ENCODE measurements at places on chromosomes 5 and 9.
A peak's percentile ranks its signal among the peaks of the same experiment; 100 is the strongest.

DNA sequence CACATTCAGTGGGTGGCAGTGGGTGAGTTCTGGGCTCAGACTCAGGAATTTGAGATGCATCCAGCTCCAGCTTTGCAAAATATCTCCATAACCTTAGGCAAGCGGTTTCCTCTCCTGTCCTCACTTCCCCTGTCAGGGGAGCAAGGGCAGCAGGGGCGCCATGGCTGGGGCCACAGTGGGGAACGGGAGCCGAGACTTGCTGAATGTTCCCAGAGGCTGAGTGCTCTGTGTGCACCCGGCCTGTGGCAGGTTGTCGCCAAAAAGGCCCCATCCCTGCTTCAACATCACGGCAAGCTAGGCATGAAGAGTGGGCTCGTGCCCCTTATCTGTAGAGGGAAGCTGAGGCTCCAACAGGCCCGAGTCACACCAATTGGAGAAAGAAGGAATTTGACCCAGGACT lies 268.8 kb downstream of the NSG2 start:
- no peak for DNase-seq

GRCh38 chr5:169448826-169449225 lies 134.7 kb upstream of the SPDL1 start:
- no peak for DNase-seq

GRCh38 chr9:4665357-4665756 lies 923 bp downstream of the SPATA6L start:
- DNase-seq, result no peak

DNA sequence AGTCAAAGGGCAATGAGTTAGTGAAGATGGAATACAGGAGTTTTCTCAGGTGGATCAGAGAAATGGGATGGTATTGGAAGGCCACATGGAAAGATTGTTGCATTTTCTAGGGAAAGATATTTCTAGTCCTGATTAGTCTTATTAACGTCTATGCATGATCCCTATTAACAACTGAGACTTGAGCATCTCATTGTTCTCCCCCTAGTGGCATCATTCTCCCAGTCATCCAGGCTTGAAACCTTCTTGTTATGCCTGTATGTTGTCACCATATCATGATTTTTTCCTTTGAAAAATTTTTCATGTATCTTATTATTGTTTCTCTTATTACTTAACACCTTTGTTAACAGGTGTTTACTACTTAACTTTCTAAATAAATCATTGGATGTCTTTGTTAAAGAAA lies 34.4 kb downstream of the KIF2A start:
- no peak for DNase-seq

DNA sequence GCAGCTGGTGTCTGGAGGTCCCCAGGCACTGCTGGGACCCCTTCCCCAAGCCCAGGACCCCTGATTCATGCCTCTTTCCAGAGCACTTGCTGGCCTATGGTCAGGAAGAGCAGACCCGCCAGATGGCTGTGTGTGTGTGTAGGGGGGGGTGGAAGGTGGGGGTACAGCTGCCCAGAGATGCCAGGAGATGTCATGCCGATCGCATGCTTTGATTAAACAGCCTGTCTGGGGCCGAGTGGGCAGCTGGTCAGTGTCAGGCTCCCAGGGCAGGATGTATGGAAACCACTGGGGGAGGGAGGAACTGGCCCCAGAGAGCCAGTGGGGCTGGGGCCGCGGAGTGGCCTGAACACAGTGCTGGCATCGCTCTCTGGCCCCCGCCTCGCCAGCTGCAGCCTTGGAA lies 23.7 kb downstream of the RXRA start:
- DNase-seq, result no peak

DNA sequence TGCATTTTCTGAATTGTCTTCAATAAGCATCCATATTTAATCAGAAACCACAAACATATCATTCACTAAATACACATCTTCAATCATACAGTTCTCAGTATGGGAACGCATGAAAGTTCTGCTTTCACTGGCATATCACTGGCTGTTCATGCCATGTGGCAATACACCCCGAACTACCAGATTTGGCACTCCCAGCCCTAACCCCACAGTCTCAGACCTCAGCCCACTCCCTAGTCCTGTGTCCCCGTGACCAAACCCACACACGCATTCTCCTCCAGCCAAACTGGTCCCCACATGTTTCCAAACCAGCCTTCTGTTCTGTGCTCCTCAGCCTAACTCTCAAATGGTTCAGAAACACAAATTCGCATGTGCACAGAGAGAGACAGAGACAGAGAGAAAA lies 20.6 kb downstream of the KCNMB1 start:
- no peak for DNase-seq

GRCh38 chr5:125227333-125228095 lies 481.1 kb upstream of the ZNF608 start:
- DNase-seq, result no peak

- DNase-seq, result peak; percentile 76
These were observed at the start of gene CDH10 for GRCh38 chr5:24644761-24645160. TSS of gene CDH10 (minus strand) at chr5:24644978. CDS start at chr5:24593490, 51,488 bp downstream.

- no peak for DNase-seq
These were observed 470.4 kb downstream of the ZSWIM6 start for GRCh38 chr5:61802456-61802855.

DNA sequence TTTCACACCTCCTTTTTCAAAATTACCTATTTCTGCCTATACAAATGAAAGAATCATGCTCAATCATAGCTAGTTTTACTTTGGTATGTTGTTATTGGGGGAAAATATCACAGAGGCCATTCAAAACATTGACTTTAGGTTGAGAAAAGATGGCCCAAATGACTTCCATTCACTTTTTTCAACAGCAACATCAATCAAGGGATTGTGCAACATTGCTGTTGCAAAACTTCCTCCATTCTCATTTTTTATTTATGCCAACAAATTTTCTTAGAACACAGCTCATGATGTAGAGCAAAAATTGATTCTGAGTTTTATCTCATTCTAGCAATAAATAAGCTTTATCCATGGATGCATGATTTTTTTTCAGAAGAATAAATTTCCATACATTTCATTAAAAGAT lies 93.6 kb upstream of the RORB start:
- DNase-seq, result no peak

GRCh38 chr9:88533951-88534455 lies 975 bp upstream of the NXNL2 start:
- no peak for DNase-seq

DNA sequence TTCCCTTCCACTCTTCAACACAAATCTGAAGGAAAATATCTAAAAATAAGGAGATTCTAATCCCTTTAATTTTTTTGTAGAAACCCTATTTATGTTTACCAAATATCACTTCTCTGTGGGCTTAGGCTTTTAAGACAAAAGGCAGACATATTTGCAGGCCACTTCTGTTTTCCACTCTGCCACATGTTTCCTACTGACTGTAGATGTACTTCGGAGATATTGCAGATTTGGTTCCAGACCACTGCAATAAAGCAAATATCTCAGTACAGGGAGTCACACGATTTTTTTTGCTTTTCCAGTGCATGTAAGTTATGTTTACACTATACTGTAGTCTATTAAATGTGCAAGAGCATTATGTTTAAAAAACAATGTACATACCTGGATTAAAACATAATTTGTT lies 219.0 kb downstream of the SREK1 start:
- no peak for DNase-seq

DNA sequence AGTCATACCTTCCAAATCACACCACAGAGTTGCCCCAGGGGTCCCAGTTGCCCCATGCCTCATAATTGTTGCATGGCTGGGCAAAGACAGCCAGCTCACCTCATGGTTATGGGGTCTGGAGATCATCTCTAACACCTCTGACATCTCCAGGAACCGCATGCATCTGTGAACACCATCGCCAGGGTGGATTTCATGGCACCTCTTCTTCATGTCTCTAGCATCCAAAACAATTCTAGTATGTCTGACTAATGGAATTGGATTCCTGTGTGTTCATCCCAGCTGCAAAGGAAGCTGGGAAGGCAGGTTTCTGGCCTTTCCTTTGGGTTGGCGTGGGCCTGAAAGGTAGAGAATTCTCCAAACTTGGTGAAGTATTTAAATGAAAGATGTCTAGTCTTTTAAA lies 122.3 kb upstream of the ABCA1 start:
- DNase-seq, result no peak

DNA sequence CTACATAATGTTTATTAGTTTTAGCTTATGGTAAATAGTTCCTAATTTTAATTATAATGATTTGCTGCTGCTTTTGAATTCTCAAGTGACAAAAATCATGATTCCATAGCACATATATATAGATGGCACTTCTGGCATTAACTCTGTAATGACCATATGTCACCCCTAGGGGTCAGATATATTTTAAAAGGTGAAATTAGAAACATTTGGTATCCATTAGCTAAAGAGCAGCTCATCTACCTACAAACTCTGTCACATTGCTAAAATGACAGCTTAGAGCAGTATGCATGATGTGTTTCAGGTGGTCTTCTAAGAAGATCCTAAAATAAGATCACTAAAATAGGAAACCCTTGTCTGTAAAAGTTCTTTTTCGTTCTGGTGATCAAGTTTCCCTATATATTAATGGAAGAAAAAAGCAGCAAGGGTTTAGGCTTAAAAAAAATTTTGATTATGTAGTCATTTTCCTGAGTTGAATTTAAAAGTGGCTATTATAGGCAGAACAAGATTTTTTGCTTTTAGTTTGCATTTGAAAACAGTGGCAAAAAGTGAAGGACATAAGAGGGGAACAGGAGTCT lies 157.7 kb upstream of the POU5F2 start:
- DNase-seq, result no peak

GRCh38 chr9:89469003-89469402 lies 28.9 kb downstream of the SEMA4D start:
- DNase-seq, result no peak

GRCh38 chr9:14158136-14158813 lies 155.7 kb downstream of the NFIB start:
- no peak for DNase-seq

DNA sequence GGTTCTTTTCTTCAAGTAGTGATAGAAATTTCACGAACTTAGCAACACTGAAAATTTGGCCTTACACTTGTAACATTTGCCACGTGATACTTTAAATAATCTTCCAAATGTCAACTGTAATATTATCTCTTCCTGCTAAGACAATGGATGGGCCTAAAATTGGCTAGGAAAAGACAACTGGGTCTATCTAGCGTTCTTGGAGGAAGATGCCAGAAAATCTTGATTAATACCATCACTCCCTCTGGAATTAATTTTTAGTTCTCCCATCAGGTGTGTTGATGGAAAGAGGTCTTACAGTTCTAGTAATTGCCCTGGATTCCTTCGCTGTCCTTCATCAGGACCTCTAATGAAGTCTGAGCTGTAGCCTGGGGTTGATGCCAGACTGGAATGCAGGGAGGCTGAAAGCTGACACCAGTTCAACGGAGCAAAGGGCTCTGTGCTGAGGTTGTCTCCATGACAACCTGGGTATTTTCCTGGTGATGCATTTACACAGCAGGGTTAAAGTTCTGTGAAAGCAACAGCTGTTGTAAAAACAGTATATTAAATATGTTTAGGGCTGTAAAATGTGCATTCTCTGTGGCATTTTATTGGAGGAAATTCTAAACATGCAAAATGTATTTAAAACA lies 92.3 kb downstream of the GAS1 start:
- DNase-seq, result no peak

DNA sequence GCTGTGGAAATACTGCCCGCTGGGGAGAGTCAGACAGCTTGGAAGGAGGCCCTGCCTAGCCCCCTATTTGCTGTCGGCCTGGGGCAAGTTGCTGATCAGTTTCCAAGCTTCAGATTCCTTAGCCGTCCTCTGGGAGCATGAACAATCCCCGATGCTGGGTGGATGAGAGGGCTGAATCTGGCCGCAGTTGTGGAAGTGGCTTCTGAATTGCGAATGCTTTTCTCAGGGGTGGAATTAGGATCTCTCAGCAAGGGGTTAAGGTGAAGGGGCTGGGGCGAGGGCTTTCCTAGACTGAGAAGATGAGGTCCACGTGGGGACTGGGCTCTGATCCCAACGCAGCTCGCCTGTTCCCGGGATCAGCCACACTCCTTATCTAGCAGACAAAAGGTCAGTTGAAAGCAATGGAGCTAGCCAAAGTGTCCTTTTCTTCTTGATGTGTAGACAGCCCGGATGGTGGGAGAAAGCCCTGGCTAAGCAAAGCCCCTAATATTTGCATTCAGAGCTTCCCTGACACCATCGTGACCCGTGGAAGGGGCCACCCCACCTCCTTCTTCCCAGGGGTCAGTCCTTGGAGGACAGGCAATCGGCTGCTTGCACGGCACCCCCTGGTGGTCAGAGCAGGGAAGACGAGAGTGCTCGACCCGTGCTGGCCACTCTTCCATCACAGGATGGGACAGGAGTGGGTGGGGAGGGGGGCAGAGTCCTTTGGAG lies 54.9 kb downstream of the COL15A1 start:
- peak; percentile 80 for DNase-seq

DNA sequence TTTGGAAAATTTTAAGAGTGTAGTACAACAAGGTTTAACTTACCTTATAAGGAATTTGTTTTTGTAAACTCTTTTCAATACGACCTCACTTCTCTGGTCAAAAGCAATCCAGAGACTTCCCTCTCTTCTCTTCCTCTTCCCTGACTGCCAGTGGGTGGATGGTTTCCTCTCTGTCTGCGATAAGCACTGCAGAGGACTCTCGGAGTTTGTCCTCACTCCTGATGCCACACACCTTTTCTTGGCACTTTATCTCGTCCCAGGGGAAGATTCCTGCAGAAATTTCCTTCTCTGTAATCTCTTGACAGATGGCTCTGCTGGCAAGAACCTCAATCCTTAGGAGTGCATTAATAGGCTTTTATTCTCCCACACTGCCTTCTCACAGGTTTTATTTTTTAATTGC lies 641.6 kb downstream of the NR2F1-AS1 start:
- DNase-seq, result no peak

All from mesothelial cell of epicardium (in vitro differentiated cells).